ENCODE measurements at places on chromosomes 6 and 20.
A peak's percentile ranks its signal among the peaks of the same experiment; 100 is the strongest.

DNA sequence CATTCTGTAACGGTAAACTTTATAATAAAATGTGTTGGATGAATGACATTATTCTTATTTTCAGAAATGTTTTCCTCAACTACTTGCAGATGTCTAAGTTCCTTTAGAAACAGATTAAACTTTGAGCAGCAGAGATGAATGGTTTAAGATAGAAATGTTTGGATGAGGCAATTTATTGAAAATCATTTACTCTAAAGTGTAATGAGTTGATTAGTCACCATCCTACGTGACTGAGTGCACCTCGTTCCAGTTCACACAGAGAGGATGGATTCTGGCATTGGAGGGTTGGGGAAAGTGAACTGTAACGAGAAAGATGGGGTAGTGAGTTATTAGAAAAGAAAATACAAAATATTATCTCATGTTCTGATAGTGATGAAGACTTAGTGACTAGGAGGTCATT is 28.7 kb downstream of the SMPDL3A start:
- DNase-seq: no peak

DNA sequence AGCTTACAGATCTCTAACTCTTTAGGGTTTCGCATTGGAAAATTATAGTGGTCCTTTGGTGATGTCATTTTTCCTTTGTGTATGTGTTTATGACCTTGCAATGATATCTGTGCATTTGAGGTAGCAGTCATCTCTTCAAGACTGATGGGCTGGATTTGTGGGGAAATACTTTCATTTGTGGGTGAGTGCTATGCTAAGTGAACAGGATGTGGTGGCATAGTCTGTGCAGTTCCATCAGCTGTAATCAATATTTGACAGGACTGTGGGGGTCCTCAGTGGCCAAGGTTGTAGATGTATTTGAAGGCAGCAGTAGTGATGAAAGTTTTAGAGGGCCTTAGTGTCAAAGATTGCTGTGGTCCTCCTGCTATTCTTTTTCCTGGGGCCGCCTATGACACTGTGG is 79.5 kb downstream of the CYP39A1 start:
- DNase-seq: no peak

DNA sequence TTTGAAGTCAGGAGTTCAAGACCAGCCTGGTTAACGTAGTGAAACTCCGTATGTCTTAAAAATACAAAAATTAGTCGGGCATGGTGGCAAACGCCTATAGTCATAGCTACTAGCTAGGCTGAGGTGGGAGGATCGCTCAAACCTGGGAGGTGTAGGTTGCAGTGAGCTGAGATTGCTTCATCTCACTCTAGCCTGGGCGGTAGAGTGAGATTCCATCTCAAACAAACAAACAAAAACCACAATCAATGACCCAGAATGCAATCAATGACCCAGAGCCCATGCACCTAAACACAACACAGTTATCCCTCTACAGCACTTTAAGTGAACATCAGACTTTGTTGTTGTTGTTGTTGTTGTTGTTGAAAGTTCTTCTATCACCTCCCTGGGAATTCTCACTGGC is 77.9 kb downstream of the MYB start:
- DNase-seq: no peak

- no peak for DNase-seq
Observed at GRCh38 chr6:125802383-125802782, 11.6 kb downstream of the NCOA7 start.

GRCh38 chr6:156517088-156517487 is 260.1 kb upstream of the ARID1B start:
- no peak for DNase-seq

DNA sequence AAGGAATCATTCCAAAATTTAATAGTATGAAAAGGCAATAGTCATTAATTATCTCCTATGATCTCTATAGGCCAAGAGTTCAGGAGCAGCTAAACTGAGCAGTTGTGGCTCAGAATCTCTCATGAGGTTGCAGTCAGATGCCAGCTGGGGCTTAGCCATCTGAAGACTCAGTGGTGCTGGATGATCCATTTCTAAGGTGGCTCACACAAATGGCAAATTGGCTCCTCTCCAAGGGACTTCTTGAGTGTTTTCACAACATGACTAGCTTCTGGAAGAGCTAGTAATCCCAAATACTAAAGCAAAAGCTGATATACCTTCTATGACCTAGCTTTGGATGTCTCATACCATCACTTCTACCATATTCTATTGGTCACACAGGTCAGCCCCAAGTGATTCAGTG is 104.2 kb downstream of the HAO1 start:
- DNase-seq: no peak

DNA sequence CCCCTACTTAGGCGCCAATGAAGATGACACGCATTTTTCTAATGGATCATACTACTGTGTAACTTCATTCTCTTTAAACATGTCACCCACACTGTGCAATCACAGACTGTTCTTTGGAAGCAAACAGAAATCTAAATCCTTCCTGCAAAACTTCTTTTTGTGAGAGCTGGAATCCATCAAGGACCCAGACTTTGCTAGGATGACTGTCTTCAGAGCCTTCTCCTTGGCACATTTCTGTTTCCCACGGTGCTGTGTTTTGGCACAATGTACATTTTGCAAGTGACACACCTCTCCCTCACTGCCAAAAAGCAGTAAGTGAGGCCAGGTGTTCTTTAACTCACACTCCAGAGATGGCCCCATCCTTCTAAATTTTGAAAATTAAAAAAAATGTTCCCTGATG is 21.7 kb upstream of the TAGAP start:
- DNase-seq: no peak

DNA sequence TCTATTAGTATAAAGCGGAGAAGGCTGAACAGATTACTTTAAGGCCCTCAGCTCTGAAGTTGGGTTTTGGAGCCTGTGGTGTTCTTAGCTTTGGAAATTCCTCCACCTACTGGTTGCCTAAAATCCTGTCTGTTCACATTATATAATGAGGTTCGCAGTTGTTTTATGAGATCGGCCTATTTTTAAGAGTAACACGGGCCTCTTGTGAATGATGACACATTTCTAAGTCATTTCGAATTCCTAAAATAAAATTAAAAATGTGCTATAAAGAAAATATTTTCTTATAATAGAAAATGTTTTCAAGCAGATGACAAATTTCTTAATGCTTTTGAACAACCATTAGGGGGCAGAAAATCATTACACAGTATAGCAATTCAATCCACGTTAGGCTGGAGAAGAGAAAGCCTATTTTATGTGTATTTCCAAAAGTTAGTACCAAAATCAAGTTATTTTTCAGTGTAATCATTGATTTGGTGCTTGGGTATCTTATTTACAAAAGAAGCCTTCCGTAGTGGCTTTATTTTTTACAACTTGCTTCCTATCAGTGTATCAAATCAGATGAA is 15.8 kb upstream of the FAM8A1 start:
- no peak for DNase-seq

DNA sequence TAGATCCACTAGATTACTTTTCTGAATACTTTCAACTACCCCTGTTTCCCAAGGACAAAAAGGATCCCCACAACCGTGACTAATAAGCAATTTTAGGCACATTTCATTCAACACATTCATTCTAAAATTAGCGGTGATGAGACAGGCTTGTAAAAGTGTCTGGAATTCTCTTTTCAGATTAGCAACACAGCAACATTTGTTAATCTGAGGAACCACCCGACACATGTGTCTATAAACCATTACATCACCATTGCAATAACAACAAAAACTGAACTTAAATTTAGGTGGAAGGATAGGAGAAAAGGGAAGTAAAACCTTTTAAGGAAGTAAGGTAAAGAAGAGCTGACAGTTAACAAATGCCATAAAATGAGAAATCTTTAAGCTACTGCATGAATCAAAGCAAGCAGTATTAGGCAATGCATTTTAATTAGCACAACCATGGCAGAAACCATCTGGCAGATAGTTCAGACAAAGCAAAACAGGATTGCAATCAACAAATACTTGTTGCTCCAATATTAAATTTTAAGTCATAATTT is 49.1 kb downstream of the MAP3K7 start:
- DNase-seq: peak; percentile 11

DNA sequence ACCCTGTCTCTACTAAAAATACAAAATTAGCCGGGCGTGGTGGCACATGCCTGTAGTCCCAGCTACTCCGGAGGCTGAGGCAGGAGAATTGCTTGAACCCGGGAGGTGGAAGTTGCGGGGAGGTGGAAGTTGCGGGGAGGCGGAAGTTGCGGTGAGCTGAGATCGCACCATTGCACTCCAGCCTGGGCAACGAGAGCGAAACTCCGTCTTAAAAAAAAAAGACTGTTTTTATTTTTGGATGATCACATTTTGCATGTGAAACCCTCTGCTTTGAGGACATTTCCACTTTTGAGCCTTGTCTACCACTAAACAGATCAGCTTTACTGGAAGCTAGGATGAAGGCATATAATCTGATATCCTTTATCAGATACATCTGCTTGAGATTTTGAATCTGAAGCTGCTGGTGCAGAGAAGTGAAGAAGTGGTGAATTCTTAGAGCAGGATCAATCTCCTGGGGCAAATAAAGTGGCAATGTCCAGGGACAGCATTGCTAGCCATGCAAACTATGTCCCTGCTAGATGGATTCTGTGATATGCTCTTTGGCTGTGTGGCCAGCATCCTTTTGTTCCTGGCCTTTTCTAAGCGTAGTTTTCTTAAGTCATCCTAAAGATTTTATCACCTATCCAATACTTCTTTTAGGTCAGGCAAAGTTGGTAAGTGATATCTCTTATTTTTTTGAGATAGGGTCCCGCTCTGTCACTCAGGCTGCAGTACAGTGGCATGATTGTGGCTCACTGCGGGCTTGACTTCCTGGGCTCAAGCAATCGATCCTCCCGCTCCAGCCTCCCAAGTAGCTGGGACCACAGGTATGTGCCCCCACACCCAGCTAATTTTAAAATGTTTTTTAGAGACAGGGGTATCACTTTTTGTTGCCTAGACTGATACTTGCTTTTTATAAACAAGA is 23.3 kb downstream of the RBL1 start:
- DNase-seq: no peak

DNA sequence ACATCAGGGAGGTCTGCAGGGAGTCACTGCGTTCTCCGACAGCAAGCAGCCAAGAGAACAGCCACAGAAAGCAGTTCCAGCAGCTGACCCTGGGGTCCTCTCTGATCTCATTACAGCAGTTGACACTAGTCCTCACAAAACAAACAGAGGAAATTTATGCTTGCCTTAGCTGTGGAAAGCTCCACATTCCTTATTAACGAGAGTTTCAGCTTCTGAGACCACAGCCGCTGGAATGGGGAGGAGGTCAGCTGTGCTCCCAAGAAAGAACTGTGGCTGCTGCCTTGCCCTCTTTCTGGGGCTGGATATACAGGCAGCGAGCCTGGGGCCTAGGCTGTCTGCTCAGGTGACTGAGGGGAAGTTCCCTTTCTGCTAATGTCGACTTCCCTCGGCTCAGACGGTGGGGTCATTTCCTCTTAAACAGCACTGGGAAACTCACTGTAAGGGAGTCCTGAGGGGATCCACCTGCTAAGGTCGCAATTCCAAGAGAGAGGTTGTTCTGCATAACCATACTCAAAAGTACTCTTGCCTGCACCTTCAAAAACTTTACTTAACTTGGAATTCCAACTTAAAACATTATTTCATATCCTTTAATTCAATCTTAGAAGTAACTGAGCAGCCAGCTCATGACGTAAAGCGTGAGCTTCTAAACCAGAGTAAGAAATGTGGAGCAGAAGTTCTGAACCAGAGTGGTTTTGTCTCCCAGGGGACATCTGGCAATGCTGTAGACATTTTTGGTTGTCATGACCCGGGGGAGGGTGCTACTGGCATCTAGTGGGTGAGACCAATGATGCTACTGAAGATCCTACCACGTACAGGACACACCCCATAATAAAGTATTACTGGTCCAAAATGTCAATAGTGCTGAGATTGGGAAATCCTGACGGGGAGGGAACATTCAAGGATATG is 80.3 kb downstream of the BACH2 start:
- DNase-seq: peak; percentile 50

DNA sequence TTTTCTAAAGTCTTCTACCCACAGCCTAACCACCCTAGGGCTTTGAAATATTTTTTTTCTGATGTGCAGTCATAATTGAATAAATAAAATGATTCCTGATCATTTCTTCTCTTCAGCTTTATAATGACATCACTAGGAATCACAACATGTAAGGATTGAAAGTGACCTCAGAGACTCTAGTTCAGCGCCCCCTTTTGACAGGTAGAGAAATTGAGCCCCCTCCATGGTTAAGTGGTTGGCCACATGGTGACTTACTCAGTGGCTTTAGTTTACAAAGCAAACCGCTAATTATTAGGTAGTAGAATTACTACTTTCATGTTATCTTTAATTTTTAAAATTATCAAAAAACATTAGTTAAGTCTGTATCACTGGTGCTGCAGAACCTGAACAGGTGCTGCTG is 13.3 kb upstream of the SLC2A12 start:
- DNase-seq: peak; percentile 45

- no peak for DNase-seq
Observed at GRCh38 chr6:167401525-167402194, 76.8 kb downstream of the TTLL2 start.

DNA sequence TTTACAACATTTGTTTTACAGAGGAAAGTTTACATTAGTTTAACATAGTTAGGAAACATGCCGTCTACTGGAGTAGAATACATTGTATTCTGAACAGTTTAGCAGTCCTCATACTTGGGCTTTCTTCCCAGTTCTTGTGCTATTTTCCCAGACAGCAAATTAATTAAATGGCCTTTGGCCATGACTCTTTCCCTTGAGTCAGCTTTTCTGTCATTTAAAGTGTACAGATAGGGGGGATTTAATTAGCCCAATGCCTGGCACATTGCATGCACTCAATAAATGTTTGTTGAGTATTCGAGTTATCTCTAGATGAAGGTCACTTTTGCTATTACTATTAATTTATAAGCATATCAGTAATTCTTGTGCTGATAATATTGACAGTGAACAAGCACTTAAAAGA is 1.6 kb downstream of the TMEM244 start:
- DNase-seq: no peak

DNA sequence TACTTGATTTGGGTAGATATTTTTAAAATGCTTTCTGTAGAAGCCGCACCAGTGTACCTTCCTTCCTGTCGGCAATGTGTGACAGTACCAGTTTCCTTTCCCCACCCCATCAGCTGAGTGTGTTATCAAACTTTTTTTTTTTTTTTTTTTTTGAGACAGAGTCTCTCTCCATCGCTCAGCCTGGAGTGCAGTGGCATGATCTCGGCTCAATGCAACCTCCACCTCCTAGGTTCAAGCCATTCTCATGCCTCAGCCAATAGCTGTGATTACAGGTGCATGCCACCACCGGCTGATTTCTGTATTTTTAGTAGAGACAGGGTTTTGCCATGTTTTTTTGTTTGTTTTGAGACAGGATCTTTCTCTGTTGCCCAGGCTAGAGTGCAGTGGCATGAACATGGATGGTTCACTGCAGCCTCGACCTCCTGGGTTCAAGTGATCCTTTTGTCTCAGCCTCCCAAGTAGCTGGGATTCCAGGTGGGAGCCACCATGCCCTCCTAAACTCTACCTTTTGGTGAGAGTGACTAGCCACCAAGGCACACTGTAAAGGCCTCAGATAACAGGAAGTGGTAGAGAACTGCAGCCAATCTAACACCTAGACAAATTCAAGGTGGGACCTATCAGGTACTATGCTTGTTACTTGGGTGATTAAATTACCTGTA is 26.5 kb upstream of the ZBTB22 start:
- DNase-seq: peak; percentile 53
